ENCODE measurements at places on chromosomes 12 and 14.

GRCh38 chr12:131046813-131047788, 93.4 kb downstream of the ADGRD1 start:
- no peak for DNase-seq

DNA sequence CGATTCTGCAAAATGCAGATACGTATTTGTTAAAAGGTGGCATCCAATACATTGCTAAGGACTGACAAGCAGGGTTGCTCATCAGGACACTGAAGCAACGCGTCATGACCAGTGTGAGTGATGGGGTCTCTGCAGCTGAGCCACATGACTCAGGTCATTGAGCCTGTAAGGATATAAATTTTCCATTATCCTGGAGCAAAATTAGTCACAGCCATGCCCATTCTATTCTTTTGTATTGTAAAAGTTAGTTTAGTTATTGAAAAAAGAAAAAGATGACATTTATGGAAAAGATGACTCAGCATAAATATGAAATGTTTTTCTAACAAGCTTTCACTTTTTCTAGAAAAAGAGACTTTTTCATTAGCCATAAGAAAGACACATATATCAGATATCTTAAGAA, 268.0 kb upstream of the TMEM132C start:
- DNase-seq: no peak

DNA sequence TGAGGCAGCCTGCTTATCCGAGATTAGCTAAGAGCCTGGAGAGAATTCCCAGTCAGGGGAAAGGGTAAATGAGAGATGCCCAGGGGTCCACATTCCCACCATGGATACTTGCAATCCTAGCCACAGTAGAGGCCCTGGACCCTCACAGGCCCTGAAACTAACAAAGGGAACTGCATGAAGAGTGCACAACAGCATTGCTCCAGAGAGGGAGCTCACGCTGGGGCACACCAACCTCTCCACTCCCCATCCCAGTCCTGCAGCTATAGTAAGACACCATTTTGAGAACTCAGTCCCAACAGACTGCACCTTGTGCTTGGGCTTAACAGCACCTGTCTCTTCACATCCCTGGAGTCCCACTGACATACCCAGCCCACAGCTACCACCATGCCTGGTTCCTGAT, 30.5 kb downstream of the CEP83 start:
- DNase-seq: no peak

DNA sequence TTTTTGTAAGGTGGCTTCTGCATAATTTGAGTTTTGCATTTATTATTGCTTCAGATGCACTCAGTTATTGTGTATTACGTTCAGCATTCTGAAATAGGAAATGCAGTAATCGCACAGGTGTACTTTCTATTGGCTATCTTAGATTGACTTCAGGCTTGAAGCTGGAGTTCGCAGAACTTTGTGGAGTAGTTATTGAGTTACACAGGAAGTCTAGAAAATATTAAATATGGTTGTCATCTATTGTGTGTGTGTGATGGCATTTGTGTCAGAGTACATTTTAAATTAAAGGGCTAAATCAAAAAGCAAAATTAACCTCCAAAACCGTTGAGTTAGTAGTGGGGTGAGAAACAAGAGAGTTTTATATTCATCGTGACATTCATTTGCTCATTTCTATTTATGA, 2.7 kb downstream of the ARID2 start:
- DNase-seq: no peak

- no peak for DNase-seq
Measured at GRCh38 chr14:68508581-68508980, 284.3 kb downstream of the ZFP36L1 start.

GRCh38 chr14:68193970-68194681, 374.5 kb downstream of the RAD51B start:
- DNase-seq: no peak

DNA sequence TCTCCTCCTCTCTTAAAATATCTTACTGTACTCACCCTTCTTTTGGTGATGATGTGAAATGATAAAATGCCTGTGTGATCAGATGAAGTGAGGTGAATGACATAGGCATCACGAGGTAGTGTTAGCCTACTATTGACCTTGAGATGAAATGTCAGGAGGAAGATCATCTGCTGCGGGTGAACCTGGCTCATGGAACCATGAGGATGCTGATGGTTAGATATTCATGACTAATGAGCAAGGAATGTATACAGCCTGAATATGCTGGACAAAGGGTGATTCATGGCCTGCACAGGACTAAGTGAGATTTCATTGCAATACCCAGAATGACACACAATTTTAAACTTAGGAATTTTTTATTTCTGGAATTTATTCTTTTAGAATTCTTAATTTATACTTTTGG, 89.6 kb downstream of the DAAM1 start:
- peak; percentile 80 for DNase-seq

- no peak for DNase-seq
Measured at GRCh38 chr14:69315301-69315700, 55.3 kb downstream of the GALNT16 start.

- no peak for DNase-seq
Measured at GRCh38 chr12:112557951-112558630, 139.3 kb downstream of the PTPN11 start.

DNA sequence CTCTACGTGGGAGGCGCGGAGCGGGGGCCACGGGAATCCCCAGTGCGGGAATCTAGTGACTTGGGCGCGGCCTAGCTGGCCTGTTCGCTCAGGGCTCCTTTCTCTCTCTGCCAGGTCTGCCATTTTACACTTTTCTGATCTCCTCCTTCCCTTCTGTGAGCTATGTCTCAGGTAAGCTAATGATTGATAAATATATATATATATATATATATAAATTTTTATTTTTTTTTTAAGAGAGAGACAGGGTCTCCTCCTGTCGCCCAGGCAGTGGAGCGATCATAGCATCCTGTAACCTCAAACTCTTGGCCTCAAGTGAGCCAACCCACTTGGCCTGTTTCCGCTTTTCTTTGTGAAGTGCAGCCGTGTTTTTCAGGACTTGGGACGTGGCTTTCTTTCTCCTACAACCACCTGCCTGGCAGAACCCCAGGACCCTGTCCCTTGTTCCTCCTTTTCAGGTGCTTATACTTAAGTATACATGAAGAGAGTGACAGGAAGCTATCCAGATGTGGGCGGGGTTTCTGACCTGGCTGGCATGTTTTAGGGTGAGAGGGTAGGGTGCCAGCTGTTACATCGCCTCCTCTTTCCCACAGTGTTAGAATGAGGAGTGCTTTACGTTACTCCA, 547 bp downstream of the ZNF140 start:
- no peak for DNase-seq

DNA sequence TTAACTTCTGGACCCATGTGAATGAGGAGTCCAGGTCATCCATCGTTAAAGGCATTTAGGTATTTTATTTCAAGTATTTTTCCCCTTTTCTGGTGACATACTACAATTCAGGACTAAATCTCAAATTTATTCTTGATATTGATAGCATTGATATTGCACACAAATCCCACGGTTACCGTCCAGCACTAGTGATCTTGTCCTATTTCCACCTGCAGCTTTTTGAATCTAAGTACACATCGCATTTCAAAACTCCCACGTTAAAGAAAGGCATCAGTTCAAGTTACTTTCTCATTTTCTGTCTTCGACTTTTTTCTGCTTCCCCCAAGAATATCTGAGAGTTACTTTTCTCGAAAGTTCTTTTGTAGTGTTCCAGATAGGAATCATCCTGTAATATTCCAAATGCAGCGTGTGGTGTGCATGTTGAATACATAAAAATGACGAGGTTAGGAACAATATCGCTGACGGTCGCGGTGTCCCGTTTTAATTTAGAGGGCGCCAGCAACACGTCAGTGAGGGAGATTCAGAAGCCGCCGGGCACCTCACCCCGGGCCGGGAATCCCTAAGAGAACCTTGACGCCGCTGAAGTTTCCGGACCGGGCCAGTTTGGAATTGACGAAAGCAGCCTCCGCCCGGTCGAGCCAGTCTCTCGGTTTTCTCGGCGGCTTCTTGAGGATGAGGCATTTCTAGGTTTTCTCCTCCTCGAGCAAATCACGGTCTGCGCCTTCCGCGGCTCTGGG, 569 bp upstream of the RGS6 start:
- no peak for DNase-seq

GRCh38 chr12:42216737-42217136, 21.3 kb downstream of the YAF2 start:
- DNase-seq: no peak

DNA sequence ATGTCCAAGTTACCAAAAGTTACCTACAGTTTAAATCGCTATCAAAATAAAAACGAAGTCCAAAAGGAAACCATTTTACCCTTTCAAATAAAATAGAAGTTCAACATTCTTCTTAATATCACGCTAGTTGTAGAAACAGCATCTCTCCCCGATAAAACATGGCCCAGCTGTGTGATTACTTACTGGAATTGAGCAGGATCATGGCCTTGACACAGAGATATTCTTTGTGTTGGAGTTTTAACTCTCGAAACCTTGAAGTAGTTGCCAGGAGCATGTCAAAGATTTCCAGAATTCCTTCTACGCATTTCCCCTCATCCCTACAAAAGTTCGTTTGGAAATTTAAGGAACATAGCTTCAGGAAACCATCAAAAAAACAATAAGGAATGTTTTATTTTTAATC, 44.8 kb downstream of the ESR2 start:
- DNase-seq: no peak

All from Panc1 (cell line).